ENCODE measurements at places on chromosomes 1 and 21.

DNA sequence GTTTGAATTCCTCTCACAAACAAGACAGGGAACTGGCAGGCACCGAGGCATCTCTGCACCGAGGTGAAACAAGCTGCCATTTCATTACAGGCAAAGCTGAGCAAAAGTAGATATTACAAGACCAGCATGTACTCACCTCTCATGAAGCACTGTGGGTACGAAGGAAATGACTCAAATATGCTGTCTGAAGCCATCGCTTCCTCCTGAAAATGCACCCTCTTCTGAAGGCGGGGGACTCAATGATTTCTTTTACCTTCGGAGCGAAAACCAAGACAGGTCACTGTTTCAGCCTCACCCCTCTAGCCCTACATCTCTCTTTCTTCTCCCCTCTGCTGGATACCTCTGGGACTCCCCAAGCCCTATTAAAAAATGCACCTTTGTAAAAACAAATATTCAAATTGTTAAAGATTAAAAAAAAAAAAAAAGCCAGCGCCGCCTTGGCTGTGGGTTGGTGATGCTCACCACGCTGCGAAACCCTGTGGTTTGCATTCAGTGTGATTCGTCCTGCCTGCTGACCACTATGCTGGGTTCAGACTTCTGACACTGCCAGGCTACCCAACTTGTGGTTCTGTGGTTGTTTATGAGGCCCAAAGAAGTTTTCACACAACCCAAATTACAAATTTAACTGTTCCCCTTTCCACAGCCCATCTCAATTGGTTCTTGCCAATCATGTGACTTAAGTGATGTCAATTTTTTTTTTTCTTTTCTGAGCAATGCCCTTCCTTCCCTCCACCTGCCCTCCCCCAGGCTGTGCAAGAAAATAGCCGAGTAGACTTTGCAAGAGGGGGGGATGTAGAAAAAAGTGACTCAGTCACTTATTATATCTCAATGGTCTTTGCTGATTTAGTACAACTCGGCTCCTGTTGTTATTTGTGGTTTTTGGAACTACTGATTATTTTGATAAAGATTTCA lies at the start of gene RUNX1:
Gene RUNX1 (minus strand): TSS at position 597 of the 912 bp plus-strand sequence.
- DNase-seq = no peak

GRCh38 chr1:89041119-89041641 lies 18.5 kb upstream of the GBP3 start:
- no peak for DNase-seq

DNA sequence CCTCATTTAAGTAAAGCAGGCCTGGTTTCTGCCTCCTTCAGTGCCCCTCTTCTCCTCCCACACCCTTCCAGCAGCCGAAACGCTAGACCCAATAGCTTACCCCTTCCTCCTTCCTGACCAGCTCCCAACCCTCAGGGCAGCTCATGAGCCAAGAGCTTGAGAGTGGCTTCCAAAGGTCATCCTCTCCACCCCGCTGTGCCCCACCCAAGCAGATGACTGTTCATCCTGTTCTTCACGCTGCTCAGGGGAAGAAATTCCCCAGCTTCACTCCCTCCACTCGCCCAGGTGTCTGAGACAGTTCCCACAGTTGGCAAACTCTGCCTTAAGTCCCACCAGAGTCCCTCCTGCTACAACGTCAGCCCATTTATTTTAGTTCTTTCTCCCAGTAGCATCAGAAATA lies 23.4 kb downstream of the ARHGEF19 start:
- no peak for DNase-seq

- DNase-seq = no peak
Measured at GRCh38 chr21:34936883-34937563, 112.1 kb downstream of the RUNX1 start.

DNA sequence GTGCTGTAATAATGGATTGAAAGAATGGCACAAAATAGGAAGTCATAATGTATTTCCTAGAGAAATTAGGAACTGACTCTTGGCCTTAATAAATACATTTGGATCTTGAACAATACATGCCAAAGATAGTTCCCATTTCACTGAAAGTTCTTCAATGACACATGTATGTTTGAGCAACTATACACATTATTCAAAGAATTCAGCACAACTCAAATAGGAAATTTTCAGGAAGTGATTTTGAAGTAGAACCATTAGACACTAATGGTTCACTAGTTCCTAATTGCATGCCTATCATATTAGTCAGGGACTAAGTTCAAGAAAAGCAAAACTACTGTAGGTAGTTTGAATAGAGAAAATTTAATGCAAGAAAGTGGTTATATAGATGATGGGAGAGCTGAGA lies 404.7 kb downstream of the LMO4 start:
- no peak for DNase-seq

- DNase-seq = no peak
Measured at GRCh38 chr1:234769986-234770795, 160.2 kb upstream of the IRF2BP2 start.

- DNase-seq = no peak
Measured at GRCh38 chr1:216884614-216885229, 161.5 kb upstream of the ESRRG start.

DNA sequence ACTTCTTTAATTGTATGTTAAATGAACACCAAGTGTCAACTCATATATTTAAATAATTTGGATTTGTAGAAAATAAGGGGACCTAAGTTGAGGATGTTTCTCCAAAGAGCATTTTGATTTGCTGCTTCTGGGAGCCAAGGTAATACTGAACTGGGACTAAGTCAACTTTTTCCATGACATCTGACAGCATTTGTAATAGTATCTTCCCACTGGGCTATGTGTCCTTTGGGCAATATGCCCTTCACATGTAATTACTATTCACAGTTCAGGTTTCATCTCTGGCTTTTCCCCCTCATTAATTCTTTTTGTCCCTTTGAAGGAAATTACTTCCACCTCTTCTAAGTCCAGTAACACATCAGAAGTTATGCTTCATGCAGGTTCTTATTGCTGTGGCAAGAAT lies 36.7 kb upstream of the HP1BP3 start:
- DNase-seq = no peak

DNA sequence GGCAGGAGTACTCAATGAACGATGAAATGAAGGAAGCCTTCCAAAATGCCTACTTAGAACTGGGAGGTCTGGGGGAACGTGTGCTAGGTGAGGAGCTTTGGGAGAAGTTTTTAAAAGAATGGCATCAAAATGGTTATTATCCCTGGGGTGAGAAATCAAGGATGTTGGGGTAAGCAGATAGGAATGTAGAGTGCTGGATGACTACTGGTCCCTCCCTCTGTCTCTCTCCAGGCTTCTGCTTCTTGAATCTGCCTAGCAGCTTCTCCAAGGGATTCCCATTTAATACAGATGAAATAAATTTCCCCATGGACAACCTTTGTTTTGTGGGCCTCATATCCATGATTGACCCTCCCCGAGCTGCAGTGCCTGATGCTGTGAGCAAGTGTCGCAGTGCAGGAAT lies 19.0 kb upstream of the CASQ1 start:
- DNase-seq = no peak

GRCh38 chr1:192604979-192605620 lies 29.5 kb downstream of the RGS1 start:
- DNase-seq = no peak

GRCh38 chr1:113453771-113454083 lies 63.4 kb downstream of the MAGI3 start:
- DNase-seq = no peak

GRCh38 chr1:69103705-69104385 lies 463.9 kb upstream of the LRRC7 start:
- no peak for DNase-seq

GRCh38 chr1:17892225-17892624 lies 137.1 kb downstream of the ACTL8 start:
- DNase-seq = no peak

DNA sequence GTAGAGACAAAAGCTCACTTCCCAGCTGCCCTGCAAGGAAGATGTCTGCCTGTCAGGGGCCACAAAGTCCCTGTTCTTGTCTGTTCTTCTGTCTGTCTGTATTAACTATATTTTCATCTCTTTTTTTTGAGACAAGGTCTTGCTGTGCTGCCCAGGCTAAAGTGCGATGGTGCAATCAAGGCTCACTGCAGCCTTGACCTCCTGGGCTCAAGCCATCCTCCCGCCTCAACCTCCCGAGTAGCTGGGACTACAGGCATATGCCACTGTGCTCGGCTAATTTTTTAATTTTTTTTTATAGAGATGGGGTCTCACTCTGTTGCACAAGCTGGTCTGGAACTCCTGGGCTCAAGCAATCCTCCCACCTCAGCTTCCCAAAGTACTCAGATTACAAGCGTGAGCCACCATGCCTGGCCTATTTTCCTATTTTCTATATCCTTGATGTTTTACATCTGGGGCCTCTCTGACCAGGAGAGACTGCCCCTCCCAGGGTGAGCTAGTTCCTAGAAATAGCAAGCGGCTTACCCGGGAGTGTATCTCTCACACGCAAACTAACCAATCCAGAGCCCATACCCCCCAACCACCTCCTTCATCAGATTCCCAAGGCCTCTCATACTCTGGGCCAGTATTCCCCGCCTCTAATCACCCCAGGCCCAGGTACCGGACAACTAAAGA lies 5.4 kb upstream of the KLHDC7A start:
- DNase-seq = no peak

- DNase-seq = peak; percentile 64
Measured at GRCh38 chr1:22930240-22930912, 42.3 kb downstream of the LACTBL1 start.

DNA sequence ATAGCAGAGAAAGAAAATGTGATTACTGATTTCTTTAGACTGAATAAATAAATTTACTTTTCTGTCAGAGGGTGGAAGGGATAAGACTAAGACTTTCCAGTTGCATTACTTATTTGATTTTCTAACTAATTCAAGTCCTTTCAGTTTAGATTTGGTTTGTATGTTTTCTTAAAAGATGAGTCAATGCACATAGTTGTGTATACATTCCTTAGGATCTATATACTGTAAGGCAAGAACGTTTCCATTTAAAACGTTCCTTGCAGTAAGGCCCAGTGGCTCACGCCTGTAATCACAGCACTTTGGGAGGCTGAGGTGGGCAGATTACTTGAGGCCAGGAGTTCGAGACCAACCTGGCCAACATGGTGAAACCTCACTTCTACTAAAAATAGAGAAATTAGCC lies 14.5 kb upstream of the SERTAD4 start:
- DNase-seq = no peak

DNA sequence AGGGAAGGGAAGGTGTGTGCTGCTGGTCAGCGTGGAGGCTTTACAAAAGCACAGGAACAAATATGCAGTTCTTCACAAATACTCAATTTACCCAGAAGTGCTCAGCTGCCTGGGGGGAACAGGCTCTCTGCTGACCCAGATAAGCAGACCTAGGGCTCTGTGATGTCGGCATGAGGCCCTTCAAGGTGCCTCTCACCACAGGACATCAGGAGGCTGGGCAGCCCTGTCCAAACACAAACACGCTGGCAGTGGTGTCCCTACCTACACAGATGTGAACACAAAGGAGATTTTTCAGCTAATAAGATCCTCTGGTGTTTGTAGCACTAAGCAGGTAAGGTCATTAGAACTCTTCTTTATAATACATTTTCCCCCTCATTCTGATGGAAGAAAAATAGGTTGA lies 243.0 kb upstream of the PROX1 start:
- DNase-seq = no peak

DNA sequence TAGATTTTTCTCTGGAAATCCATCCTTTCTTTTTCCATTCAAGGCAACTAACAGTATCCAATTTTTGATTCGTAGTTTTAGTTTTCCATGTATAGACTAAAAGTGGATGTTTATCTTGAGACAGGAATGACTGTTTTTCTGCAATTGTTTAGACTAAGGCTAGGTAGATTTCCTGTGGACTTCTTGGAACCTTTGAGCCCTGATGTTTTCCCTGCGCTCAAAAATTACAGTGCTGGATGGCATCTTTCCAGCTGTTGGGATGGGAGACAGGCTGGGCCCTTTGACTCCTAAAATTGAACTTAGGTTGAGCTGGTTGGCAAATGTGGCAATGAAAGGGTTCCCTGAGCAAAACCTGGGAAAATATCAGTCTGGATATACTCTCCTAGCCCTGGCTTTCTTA lies 180.4 kb downstream of the DHRS3 start:
- DNase-seq = no peak

GRCh38 chr21:15826147-15826780 lies 96.5 kb downstream of the USP25 start:
- DNase-seq = peak; percentile 25

DNA sequence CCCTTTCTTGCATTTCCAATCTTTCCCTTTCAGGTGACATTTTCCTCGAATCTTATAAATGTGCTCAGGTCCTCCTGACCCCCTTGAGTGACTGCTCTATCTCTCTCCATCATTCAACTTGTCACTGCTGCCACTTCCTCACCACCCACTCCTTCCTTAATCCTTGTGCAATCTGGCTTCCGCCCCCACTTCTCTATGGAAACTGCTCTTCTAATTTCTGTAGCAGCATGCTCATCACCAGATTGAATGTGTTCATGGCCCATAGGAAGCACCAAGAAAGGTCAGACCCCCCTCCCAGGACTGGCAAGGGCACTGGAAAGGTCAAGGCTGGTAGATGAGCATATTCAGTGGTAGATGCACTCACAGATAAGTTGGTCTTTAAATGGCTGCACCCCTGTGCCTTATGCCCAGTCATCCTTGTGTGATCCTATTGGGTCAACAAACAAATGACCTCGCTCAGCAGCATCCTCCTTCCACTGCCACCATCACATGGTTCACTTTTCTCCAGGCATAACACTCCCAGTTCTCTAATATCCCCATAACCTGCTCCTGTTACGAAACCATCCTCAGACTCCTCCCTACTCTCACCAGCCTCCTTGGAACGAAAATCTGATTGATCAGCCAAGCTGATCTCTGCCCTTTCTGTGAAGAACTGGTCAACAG lies 288.5 kb upstream of the POU3F1 start:
- DNase-seq = no peak

- no peak for DNase-seq
Measured at GRCh38 chr1:98965394-98965793, 39.3 kb downstream of the PLPPR5 start.

GRCh38 chr1:156910309-156910782 lies 10.1 kb upstream of the LRRC71 start:
- DNase-seq = no peak

DNA sequence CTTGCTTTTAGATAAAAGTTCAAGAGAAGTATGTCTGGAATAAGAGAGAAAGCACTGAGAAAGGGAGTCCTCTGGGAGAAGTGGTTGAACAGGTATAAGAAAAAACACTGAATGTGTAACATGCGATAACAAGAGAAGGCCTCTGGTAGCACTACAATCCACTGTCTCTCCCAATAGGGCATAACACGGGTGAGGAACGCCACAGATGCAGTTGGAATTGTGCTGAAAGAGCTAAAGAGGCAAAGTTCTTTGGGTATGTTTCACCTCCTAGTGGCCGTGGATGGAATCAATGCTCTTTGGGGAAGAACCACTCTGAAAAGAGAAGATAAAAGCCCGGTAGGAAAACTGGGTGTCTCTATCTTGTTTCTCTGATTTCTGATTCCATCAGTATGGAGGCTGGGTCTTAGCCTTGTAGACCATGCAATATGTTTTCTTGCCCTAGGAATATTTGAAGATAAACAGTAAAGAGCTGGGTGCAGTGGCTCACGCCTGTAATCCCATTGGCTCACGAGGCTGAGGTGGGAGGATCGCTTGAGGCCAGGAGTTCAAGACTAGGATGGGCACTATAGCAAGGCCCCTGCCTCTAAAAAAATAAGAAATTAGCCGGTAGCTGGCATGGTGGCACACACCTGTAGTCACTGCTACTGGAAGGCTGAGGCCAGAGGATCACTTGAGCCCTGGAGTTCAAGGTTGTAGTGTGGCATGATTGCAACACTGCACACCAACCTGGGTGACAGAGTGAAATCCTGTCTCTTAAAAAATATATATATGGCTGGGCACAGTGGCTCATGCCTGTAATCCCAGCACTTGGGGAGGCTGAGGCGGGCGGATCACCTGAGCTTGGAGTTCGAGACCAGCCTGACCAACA lies 40.4 kb downstream of the DAP3 start:
- peak; percentile 37 for DNase-seq

- no peak for DNase-seq
Measured at GRCh38 chr1:24541711-24542346, 14.1 kb upstream of the NCMAP start.

GRCh38 chr1:185603158-185603557 lies 131.0 kb upstream of the HMCN1 start:
- DNase-seq = no peak

Measured in iPS DF 6.9 (cell line).